Activated naive CD4-positive, alpha-beta T cell treated with anti-CD3 and anti-CD28 coated beads, Interleukin-2, amount 50 U/mL, for 72 hours (primary cell): ENCODE measurements at places on chromosomes 5 and 9. TPM values are rescaled to one million over a fixed set of nuclear protein-coding genes. Genes with fewer than 3 reads are reported as not detected.

NEURL1B gene
- 0.23 TPM for total RNA-seq

RNF208 gene
- total RNA-seq, result 9.4 TPM

- DNase-seq, result no peak
Measured at GRCh38 chr5:170273968-170274710, 23.4 kb downstream of the LCP2 start.

- no peak for DNase-seq
Measured at GRCh38 chr9:74379718-74380117, 117.4 kb upstream of the RORB start.

RHOBTB3 gene
- total RNA-seq, result 6.6 TPM

DNA sequence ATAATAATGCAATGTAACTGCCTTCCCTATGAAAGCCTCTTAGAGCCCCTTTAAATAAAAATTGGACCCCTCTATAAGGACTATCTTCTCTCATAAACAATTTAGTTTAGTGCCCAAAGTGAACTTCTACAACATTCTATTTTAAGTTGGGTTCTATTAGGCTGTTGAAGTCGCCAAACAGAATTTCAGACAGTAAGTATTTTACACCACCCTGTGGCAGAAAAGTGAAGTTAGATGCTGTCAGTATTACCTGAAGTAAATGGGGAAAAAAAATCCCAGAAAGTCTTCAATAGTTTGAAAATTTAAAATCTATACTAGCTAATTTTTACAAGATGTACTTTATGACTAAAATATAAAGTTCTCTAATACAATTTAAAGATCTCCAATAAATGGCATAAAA lies 29.5 kb downstream of the CAAP1 start:
- DNase-seq, result no peak

DNA sequence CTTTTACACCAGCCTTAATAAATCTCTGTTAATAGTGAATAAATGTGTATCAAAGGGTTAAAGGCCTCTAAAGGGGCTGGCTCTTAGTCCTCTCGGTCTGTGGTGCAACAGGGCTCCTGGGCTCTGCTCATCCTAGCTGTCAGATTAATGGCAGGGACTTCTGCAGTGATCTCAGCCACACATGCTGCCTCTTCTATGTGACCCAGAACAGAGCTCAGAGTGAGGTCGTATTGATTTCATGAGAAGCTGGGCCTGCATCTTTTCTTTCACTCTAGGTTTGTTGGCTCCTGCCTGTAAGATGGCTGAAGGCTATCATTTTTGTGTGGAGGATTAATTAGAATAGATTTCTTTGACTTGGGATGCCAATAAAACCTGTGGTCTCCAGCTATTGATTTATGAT lies 165.0 kb upstream of the GLRA1 start:
- DNase-seq, result no peak

GRCh38 chr9:110969971-110970386 lies 68.3 kb downstream of the LPAR1 start:
- DNase-seq, result no peak

- no peak for DNase-seq
Measured at GRCh38 chr9:98097836-98098235, 21.2 kb downstream of the TRIM14 start.

- no peak for DNase-seq
Measured at GRCh38 chr5:141359790-141360426, at the start of gene PCDHGB2. Gene PCDHGB2 (plus strand): TSS chr5:141359994. CDS start chr5:141360136, 142 bp downstream.
